ENCODE measurements at places on chromosomes 2 and 18.

DNA sequence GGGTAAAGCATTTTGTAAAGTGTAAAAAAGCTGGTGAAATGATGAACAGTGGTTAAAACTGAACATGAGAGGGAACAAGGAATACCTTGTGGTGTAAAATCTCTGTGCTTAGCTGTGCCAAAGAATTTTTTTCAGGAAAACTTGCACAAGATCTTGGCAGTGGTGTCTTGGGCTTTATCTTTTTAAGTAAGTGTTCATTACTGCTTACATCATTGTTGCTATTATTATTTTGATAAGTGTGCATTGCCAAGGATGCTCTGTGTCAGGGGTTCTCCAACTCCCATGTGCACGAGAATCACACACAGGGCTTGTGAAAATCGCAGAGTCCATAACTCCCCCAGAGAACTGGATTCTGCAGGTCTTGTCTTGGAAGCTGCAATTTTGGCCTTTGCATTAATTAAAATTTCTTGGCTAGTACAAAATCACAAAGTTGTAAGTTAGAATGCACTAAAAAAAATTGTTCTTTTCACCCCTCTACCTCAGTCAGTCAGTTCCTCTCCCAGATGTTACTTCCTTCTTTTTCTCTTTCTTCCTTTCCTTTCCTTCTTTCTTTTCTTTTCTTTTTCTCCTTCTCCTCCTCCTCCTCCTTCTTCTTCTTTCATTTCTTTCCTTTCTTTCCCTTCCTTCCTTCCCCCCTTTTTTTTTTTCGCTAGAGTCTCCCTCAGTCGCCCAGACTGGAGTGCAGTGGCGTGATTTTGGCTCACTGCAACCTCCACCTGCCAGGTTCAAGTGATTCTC, 37.8 kb downstream of the GATA6 start:
- no peak for DNase-seq

DNA sequence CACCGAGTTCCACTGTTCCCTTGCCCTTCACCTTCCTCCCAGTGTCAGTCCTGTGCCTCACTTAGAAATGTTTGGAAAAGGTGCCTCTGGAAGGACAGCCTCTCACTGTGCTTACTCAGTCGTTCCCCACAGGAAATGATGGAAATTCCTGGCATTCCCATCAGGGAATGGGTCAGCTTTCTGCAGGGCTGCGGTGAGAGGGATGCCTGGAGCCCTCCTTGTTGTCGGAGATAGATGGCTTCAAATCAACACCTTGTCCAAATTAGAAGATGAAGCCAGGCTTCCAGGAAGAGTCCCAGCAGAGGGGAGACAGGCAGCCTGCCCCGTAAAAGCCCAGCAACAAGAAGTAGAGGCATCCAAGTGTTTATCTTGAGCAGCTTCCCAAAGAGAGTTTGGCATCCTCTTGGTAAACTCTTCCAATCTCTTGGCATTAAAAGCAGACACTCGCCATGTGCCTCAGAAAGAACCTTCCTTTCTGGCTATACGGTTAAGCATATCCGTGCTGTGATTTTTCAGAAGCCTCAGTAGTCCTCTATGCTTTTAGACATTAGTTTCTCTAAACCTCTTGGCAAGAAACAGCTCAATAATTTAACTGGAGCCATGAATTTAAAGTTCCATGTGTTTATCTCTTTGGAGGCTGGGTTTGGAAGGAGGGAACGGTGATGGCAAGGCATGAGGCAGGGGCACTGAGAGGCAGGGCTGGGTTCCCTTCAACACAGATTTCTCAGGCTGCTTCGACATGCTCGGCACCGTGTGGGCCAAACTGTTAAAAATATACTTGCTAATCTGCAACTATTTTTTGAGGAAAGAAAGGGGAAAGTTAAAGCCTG, 25.1 kb downstream of the COLEC12 start:
- DNase-seq: no peak

GRCh38 chr2:85505551-85506238, 33.3 kb upstream of the MAT2A start:
- no peak for DNase-seq

DNA sequence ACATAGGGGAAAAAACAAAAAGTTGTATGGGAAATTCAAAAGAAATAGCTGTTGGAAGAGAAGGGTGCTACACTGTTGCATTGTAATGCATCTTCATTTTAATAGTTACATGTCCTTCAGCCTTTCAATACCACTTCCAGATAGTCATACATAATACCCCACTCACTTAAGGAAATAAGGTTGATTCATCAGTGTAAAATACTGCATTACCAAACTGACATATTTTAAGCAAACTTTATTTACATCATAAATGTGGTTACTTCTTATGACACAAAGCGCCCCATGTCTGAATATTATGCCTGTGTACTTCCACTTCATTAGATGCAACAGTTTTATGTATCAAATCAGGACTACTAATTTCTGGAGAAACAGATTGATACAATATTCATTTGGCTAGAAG, 4.5 kb downstream of the RBMS1 start:
- DNase-seq: no peak

- DNase-seq: peak; percentile 5
Measured at GRCh38 chr18:51867767-51868166, 472.2 kb upstream of the DCC start.

DNA sequence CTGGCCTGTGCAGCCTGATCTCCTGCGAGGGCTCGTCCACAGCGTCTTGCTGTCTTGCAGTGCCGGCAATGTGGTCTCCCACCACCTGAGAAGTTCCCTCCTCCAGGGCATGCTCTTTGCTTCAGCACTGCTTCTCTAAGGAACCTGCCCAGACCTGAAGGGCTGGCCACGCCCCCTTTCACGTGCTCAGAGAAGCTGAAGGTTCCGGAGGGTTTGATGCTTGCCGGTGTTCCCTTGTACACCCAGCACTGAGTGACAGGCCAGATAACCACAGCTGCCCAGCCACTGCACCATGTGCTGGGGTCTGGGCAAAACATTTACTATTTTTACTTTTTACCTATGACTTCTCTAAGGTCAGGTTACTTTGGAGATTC, 1.7 kb upstream of the POLR2D start:
- DNase-seq: peak; percentile 23

GRCh38 chr2:2020897-2021296, 276.6 kb upstream of the PXDN start:
- no peak for DNase-seq

DNA sequence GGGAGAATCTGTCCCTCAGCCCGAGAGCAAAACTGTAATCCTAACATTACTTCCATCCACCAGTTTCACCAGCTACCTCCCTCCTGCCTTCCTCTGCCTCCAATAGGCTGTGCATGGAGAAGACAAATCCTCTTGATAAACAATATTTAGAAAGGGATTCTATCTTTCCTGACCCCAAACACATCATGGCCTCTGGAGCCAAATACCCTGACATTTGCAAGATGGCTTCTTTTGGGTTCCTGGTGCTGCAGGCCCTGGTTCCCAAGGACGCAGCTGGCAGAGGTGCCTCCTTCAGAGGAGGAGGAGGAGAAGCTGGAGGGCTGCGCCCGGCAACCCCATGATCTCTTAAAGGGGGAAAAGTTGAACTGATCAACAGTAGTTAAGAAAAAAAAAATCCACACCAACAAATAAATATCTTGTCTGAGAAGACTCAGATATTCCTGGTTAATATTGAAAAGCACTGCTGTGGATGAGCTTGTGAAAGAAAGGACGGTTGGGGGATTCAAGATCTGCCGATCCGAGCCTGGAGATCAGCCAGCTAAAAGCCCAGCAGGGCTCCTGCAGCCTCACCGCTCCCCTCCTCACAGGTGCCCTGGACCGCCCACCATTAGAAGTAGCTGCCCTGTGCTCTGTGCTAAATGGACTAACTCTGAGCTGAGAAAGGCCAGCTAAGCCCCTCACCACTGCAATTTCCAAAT, 116.8 kb downstream of the MSH2 start:
- no peak for DNase-seq

GRCh38 chr2:142582317-142582716, 295.1 kb upstream of the KYNU start:
- DNase-seq: peak; percentile 10

- peak; percentile 37 for DNase-seq
Measured at GRCh38 chr2:190121971-190122370, 59.4 kb upstream of the MSTN start.

DNA sequence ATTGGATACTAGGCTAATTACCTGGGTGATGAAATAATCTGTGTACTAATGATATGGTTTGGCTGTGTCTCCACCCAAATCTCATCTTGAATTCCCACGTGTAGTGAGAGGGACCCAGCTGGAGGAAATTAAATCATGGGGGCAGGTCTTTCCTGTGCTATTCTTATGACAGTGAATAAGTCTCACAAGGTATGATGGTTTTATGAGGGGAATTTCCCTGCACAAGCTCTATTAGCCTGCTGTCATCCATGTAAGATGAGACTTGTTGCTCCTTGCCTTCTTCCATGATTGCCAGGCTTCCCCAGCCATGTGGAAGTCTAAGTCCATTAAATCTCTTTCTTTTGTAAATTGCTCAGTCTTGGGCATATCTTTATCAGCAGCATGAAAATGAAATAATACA, 394.1 kb upstream of the SYT4 start:
- DNase-seq: no peak

DNA sequence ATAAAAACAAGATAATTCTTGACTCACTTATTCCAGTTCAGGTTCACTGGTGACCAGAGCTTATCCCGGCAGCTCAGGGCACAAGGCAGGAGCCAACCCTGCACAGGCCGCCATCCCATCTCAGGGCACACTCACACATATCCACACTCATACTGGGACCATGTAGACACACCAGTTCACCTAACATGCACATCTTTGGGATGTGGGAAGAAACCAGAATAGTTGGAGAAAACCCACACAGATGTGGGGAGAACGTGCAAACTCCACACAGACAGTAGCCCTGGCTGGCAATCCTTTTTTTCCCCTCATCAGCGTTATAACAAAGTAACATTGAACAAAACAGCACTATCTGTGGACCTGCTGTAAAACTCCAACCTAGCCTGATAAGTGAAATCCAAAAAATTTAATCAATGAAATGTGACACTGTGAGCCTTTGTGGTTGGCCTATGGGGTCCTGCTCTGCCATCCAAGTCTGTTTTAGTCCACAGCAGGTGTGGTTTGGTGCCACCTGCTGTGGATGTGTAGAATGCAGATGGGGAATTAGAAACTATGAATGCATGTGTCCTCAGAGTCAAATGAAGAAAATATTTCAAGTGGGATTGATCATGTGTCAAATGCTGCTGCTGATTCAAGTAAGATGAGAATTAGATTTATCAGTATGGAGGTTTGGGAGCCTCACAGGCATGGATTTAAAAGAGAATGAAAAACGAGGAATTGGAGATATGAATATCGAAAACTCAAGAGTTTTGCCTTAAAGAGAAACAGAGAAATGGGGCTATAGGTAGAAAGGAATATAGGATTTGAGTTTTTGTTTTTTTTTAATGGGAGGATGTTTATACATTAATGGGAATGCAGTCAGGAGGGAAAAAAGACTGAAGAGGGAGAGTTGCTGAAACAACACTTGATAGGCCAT, 47.0 kb downstream of the UGP2 start:
- peak; percentile 63 for DNase-seq

GRCh38 chr2:118761771-118762170, 85.7 kb downstream of the EN1 start:
- no peak for DNase-seq

DNA sequence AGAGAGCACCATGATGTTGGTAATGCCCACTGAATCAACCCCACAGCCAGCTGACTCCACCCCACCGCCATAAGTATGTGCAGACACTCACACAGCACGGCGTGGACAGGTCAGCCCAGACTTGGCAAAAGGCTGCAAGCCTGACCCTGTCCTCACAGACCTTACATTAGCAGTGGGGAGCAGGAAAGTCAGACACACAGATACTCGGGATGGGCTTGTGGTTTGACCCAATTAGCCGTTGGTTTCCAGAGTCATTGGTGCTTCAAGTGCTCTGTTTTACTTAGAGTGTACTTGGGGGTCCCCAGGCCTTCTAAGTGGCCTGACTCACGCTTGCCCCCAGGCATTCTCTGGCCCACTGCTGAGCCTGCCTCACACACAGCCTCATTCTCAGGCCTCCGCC, 36.7 kb downstream of the EN1 start:
- no peak for DNase-seq

DNA sequence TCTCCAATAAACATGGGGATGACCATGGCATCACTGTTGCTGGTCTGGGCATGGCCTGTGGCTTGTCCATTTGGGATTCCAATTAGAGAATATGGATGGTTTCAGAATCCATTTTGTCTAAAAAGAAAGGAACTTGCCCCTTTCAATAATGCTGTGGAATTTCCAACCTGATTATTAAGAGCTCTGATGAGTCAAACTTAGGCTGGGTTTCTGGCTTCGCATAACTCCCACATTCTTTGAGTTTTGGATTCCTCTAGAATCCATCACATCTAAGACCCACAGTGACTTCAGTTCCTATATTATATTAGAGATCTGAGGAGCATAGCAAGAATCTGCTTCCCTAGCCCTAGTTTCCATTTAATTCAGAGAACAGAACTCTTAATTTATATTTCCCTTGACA, 531.5 kb downstream of the TNS1 start:
- no peak for DNase-seq

- no peak for DNase-seq
Measured at GRCh38 chr2:221589696-221590095, 17.6 kb upstream of the EPHA4 start.

GRCh38 chr2:237488295-237488694, 1.2 kb downstream of the MLPH start:
- DNase-seq: no peak

DNA sequence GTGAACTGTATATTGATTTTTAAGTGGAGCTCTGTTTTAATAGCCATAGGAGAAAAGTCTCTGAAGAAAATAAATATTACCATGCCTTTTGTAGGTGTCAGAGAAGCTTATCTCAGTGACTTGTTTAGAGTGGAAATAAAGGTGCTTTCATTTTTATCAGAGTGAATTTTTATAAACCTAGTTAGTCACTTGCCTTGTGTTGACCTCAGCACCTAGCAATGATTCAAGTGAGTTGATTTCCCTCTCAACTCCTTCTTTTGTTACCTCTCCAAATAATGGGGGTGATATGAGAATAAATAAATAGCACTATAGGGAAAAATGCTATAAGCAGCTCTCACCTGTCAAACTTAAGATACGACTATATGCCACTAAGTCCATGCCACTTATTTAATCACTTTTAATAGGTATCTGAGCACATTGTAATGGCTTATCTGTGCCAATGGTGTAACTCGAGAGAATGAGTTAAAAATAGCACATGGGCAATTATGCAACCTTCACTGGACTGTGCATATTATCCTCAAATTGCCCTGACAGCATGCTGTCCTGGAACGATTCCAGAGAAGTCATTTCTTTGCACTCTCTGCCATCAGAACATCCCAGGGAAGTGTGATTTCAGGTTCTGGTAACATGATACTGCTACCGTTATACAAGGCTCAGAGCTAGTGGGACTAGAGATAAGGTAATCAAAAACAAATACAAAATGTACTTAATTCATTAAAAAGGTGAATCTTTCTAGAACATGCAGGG, 290.8 kb downstream of the CCDC85A start:
- no peak for DNase-seq

- no peak for DNase-seq
Measured at GRCh38 chr2:31287654-31288053, 53.7 kb downstream of the EHD3 start.
